ENCODE measurements at places on chromosomes 12 and 14.

GRCh38 chr14:103094406-103095209 is at the start of gene EXOC3L4:
Gene EXOC3L4 (plus strand): TSS chr14:103094725. CDS start chr14:103100220, 5,495 bp downstream.
- no peak for DNase-seq

DNA sequence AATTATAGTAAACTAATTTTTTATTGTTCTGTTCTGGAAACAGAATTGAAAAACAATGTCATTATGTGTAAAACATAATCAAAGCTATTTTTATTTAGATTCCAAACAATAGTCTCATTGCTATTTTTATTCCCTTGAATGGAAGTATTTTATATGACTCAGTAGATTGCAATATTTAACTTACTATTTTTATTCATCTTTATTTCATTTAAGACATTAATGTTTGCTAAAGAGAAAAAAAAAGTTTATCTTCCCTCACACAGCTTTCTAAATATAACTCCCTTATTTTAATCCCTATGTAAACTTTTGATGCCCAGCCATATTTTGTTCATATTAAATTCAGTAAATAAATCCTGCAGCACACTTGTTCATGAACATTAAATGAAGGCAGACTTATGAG is 622.4 kb downstream of the SLC6A15 start:
- no peak for DNase-seq

DNA sequence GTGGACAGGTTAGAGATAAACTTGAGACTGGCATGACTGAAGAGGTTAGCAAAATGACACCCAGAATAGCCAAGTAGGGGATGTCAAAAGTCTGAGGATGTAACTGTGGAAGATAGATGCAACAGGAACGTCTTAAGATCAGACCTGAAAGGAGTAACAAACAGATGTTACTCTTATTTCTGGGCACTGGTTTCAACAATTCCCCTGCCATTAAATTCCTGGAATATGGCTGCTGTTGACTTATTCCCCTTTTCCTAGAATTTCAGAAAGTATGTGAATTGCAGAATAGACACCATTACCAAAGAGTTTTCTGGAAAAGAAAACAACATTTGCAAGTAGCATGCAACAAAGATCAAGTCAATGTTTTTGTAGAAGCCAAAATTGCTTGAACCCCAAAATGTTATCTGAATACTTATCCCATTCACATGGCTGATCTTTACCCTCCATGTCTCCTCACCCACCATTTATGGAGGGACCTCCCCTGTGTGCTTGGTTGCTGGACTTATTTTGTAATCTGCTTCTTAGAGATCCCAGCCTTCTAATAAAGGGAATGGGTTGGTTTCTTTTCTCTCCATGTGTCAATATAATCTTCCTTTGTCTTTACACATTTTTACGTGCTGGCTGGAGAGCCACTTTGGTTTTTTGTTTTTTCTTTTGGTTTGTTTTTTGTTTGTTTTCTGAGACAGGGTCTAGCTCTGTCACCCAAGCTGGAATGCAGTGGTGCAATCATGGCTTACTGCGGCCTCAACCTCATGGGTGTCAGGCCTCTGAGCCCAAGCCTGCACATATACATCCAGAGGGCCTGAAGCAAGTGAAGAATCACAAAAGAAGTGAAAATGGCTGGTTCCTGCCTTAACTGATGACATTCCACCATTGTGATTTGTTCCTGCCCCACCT is 57.0 kb downstream of the BBS10 start:
- no peak for DNase-seq

- no peak for DNase-seq
Measured at GRCh38 chr14:27958757-27959156, 807.8 kb upstream of the FOXG1 start.

DNA sequence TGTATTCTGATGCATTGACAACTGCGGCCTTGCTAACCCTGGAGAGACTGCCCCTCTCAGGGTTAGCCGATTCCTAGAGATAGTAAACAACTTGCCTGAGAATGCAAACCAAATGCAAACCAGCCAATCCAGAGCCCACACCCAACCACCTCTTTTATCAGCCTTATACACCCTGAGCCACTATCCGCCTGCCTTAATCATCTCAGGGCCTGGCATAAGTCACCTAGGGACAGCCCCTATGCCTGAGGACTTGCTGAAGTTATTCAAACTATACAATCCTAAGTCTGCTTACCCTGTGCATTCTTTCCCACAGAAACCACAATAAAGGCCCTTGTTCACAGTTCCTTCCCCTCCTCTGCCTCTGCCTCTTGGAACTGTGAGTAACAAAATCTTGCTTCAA is 177.2 kb downstream of the KCNA5 start:
- DNase-seq = no peak

GRCh38 chr12:57489157-57489641 is 1.3 kb downstream of the MARS1 start:
- DNase-seq = peak; percentile 59

- DNase-seq = no peak
Measured at GRCh38 chr12:111411185-111411764, 5.6 kb downstream of the SH2B3 start.

Measured in RKO (cell line).